Adipose tissue (tissue), 3 donors: ENCODE measurements at places on chromosomes 11 and 22. TPM values are rescaled to one million over a fixed set of nuclear protein-coding genes. Genes with fewer than 3 reads are reported as not detected.

The FAM83F gene
- polyA plus RNA-seq, result 1.2 TPM

The MS4A1 gene
- polyA plus RNA-seq, result 2.0 TPM

The GGT1 gene
- polyA plus RNA-seq, result 5.4 TPM

The DGCR6 gene
- 1.5 TPM for polyA plus RNA-seq

The CYP2D6 gene
- 0.85 TPM for polyA plus RNA-seq

The ROBO4 gene
- polyA plus RNA-seq, result 61.0 TPM

The INS gene
- polyA plus RNA-seq, result 2.5 TPM

The BCO2 gene
- 0.98 TPM for polyA plus RNA-seq

The SPON1 gene
- 8.1 TPM for polyA plus RNA-seq

The VSIG10L2 gene
- polyA plus RNA-seq, result 0.13 TPM

The CCDC87 gene
- polyA plus RNA-seq, result 0.04 TPM

The BDNF gene
- 0.33 TPM for polyA plus RNA-seq

The SHANK2 gene
- 0.64 TPM for polyA plus RNA-seq

The SPI1 gene
- 4.9 TPM for polyA plus RNA-seq

The MPPED2 gene
- 1.9 TPM for polyA plus RNA-seq

The WT1 gene
- 14.5 TPM for polyA plus RNA-seq

The HTR3B gene
- polyA plus RNA-seq, result not detected

The DMC1 gene
- polyA plus RNA-seq, result 0.23 TPM
